ENCODE measurements at places on chromosomes 13 and 19. TPM values are rescaled to one million over a fixed set of nuclear protein-coding genes. Genes with fewer than 3 reads are reported as not detected.

Gene PODNL1
- 3.3 TPM for total RNA-seq

Gene FCGBP
- total RNA-seq = 5.7 TPM

DNA sequence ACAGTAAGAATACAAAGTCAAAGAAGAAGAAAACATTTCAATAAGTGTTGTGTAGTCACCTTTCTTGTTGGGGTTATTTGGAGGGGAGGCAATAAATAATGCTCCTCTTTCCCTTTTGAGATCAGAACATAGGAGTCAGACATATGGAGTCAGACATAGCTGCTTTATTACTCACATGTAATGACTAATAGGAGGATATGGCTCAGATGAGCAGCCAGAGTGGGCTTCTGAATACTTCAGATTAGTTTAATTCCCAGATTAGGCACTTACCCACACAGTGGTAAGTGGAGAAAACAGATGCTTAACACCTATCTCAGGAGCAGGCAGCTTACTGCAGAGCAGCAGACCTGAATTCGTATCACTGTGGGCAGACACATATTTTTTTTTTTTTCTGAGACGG, 31.7 kb upstream of the C1QTNF9B start:
- H3K27ac ChIP-seq = no peak overlapping the region
- no peaks in the 10 kb centered on the region for H3K4me1 ChIP-seq
- H3K4me3 ChIP-seq = no peak overlapping the region
- no peak for DNase-seq
- no peaks in the 10 kb centered on the region for H3K27me3 ChIP-seq

- no peaks in the 10 kb centered on the region for H3K36me3 ChIP-seq
- DNase-seq = no peak
- H3K27ac ChIP-seq = no peak overlapping the region
- H3K4me1 ChIP-seq = no peaks in the 10 kb centered on the region
Measured at GRCh38 chr13:112849500-112849899, 119.5 kb upstream of the MCF2L start.

GRCh38 chr13:112814905-112815585, 125.2 kb downstream of the ATP11A start:
- H3K4me1 ChIP-seq = no peaks in the 10 kb centered on the region
- DNase-seq = no peak
- no peak overlapping the region for H3K27ac ChIP-seq
- no peaks in the 10 kb centered on the region for H3K36me3 ChIP-seq
- no peak overlapping the region for H3K4me3 ChIP-seq

All from esophagus squamous epithelium (tissue), 5 donors.